ENCODE measurements at places on chromosomes 7 and 10. TPM values are rescaled to one million over a fixed set of nuclear protein-coding genes. Genes with fewer than 3 reads are reported as not detected.

DNA sequence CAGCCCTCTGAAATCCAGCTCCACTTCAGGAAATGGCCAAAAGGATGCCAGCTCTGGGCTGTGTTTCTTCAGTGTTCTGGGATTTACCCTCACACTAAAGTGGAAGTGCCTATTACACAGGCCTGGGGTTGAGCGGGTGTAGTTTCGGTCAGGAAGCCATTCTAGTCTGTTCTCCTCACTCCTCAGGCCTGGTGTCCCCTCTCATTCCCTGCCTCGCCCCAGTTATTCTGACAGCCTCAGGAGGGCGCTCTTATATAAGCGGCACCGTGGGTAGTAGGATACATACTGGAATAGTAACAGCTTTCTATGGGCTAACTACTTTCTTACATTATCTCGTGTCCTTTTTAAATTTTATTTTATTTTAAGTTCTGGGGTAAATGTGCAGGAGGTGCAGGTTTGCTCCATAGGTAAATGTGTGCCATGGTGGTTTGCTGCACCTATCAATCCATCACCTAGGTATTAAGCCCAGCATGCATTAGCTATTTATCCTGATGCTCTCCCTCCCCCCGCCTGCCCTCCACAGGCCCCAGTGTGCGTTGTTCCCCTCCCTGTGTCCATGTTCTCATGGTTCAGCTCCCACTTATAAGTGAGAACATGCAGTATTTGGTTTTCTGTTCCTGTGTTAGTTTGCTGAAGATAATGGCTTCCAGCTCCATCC lies 12.2 kb upstream of the LGI1 start:
- H3K4me1 ChIP-seq, result peaks cover 21% of the 10 kb centered on the region
- no peaks in the 10 kb centered on the region for H3K36me3 ChIP-seq
- no peak overlapping the region for H3K4me3 ChIP-seq
- peak; percentile 77 for DNase-seq

DNA sequence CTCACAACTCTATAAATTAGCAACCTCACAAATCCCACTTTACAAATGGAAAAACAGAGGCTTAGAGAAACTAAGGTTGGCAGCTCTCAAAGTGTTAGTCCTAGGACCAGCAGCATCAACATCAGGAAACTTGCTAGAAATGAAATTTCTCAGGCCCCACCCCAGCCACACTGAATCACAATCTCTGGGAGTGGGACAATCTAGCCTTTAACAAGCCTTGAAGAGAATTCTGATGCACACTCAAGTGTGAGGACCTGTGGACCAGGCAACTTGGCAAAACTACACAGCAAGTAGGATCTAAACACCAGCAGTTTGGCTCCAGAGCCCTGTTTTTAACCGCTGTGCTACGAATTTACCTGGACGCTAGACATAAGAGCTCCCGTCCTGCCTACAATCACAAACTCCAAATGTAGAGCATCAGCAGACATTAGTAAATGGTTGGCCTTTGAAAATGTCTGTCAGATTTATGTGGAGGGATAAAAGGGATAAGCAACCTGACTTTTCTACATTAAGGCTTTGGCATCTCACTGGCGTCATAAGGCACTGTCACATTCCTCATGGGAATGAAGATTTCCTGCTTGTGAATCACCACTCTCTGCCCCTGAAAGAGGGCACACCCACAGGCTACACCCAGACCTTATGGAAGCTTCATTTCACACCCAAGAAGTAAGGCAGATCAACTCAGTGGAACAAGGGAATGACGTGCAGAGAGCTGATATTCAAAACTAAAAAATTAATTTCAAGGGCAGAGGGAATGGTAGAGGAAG lies 34.5 kb downstream of the PPP1R3C start:
- no peaks in the 10 kb centered on the region for H3K36me3 ChIP-seq
- H3K27ac ChIP-seq, result no peak overlapping the region
- H3K4me3 ChIP-seq, result no peak overlapping the region
- no peaks in the 10 kb centered on the region for H3K4me1 ChIP-seq

GRCh38 chr10:45423976-45424499 lies 50.0 kb downstream of the ALOX5 start:
- H3K4me3 ChIP-seq, result no peak overlapping the region
- no peaks in the 10 kb centered on the region for H3K27me3 ChIP-seq
- H3K4me1 ChIP-seq, result no peaks in the 10 kb centered on the region
- no peak overlapping the region for H3K27ac ChIP-seq
- DNase-seq, result no peak

DNA sequence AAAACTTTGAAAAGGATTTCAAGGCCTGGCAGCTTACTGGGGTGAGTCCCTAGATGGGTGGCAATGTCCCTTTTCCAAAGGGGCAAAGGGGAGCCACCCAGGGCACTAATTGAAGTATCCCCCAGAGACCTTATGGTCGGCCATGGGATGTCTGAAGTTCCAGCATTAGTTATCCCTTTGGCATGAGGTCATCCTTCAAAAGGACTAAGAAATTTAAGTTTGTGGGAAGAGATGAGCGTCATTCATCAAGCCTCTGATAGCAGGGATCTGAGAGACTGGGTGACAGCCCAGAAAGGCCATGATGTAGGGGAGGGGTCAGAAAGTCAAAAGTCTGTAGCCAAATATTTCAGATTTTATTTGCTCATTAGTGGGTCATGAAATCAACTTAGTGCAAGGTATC lies 195.3 kb downstream of the ZNF438 start:
- no peak overlapping the region for H3K27ac ChIP-seq
- H3K36me3 ChIP-seq, result no peaks in the 10 kb centered on the region
- no peak for DNase-seq
- peaks cover 2% of the 10 kb centered on the region for H3K4me1 ChIP-seq
- no peaks in the 10 kb centered on the region for H3K27me3 ChIP-seq

DNA sequence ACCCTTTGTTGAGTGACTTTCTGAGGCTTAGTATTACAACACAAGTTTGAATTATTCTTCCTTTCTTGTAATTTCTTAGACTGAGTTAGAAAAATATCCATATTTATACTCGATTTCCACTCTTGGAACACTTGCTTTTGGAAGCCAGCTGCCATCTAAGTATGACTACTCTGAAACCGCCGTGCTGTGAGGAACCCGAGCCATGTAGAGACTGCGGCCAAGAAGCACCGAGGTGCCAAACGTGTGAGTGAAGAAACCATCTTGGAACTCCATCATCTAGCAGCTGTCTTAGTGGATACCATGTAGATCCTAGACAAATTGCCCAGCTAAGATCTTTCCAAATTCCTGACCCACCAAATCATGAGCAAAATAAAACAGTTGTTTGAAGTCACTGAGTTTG lies 49.7 kb upstream of the PRKAR2B start:
- no peaks in the 10 kb centered on the region for H3K4me1 ChIP-seq
- no peaks in the 10 kb centered on the region for H3K36me3 ChIP-seq
- no peak overlapping the region for H3K27ac ChIP-seq
- no peaks in the 10 kb centered on the region for H3K27me3 ChIP-seq
- no peak overlapping the region for H3K4me3 ChIP-seq

DNA sequence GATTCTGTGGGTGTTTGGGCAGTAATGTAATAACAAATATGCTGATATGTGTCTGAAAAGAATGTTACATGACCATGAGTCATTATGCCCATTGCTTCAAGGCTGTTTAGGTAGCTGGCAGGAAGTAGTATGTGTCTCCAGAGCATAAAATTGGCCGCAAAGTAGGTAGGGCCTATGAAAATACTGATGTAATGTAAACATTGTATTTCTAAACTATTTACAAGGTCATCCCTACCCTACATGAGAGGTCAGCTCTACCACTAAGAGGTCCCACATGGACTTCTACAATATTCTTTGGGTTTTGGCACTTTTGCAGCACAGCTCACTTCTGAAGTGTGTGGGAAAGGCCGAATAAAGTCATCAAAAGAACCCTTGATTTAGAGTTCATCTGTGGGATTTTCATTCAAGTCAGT lies 301.9 kb downstream of the AHR start:
- DNase-seq, result no peak
- H3K36me3 ChIP-seq, result no peaks in the 10 kb centered on the region
- no peak overlapping the region for H3K4me3 ChIP-seq
- H3K27me3 ChIP-seq, result no peaks in the 10 kb centered on the region
- no peaks in the 10 kb centered on the region for H3K4me1 ChIP-seq

DNA sequence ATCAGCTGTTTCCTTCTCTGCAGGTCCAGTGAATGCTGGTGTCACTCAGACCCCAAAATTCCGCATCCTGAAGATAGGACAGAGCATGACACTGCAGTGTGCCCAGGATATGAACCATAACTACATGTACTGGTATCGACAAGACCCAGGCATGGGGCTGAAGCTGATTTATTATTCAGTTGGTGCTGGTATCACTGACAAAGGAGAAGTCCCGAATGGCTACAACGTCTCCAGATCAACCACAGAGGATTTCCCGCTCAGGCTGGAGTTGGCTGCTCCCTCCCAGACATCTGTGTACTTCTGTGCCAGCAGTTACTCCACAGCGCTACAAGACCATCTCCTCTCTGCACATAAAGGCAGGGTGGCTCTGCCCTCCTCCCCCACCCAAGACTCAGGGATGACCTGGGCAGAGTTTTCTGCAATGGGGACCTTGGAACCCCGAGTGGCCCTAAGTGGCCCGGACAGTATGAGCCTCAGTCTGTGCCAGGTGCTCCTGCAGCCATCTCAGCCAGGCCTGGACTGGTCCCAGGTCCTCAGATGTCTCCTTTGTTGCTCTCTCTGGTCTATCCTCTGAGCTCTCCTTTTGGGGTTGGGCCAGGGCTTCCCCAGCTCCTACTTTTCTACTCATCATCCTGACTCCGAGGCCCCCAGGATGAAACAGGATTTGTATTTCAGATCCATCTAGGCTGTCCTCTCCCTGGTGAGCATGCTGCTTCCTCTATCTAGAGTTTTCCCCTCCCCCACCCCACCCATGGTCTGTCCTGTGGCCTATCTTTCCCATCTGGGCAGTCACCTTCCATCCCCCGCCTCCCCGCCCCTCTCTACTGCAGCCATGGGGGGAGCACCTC lies 212.1 kb upstream of the PRSS58 start:
- H3K4me1 ChIP-seq, result no peaks in the 10 kb centered on the region
- no peak for DNase-seq
- H3K4me3 ChIP-seq, result no peak overlapping the region
- no peaks in the 10 kb centered on the region for H3K27me3 ChIP-seq
- H3K27ac ChIP-seq, result no peak overlapping the region

- H3K36me3 ChIP-seq, result no peaks in the 10 kb centered on the region
- DNase-seq, result no peak
- H3K27me3 ChIP-seq, result no peaks in the 10 kb centered on the region
- no peak within 1 kb of the TSS for H3K27ac ChIP-seq
- H3K4me1 ChIP-seq, result peaks cover 14% of the 10 kb centered on the region
These were observed at the start of gene AKR1B15 for GRCh38 chr7:134548877-134549276. Gene AKR1B15 (plus strand): TSS chr7:134549110. CDS start chr7:134564620, 15,510 bp downstream.

DNA sequence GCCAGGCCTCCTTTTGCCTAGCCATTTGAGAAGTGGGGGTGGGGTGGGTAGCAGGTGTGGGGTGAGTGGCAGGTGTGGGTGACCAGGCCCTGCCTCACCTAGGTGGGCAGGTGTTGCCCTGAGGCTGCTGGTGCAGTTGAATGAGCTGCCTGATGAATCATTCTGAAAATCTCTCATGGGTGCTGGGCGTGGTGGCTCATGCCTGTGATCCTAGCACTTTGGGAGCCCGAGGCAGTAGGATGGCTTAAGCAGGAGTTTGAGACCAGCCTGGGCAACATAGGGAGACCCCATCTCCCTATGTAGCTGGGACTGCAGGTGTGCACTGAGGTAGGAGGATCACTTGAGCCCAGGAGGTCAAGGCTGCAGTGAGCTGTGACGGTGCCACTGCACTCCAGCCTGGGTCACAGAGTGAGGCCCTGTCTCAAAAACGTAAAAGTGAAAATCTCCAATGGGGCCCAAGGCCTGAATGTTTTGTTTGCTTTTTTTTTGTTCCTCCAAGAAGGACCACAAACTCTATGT lies 17.7 kb downstream of the TSPAN14 start:
- H3K4me3 ChIP-seq, result no peak overlapping the region
- H3K27ac ChIP-seq, result no peak overlapping the region
- peaks cover 5% of the 10 kb centered on the region for H3K27me3 ChIP-seq
- H3K36me3 ChIP-seq, result no peaks in the 10 kb centered on the region
- no peak for DNase-seq

GRCh38 chr10:85558533-85558932 lies 808.1 kb downstream of the GRID1 start:
- H3K27me3 ChIP-seq, result no peaks in the 10 kb centered on the region
- H3K36me3 ChIP-seq, result no peaks in the 10 kb centered on the region
- no peaks in the 10 kb centered on the region for H3K4me1 ChIP-seq
- H3K27ac ChIP-seq, result no peak overlapping the region
- DNase-seq, result no peak
- H3K4me3 ChIP-seq, result no peak overlapping the region

INHBA gene
- total RNA-seq, result 2.7 TPM

PGAM2 gene
- total RNA-seq, result 1.4 TPM

DNA sequence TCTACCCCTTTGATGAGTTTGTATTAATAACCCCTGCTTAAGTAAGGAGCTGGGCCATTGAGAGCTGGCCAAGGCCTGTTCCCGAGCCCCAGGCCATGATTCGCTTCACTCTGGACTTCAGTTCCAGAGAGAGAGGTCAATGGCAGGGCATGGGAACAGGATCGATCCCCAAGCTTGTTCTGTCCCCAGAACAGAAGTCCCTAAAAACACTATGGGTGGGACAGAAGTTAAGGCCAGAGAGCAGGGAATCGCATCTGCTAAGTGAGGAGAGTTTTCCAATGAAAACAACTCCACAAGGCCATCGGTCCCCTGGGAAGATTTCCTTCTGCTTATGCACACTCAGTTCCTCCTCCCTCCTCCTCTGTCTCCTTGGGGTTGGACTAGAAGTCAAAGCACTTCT lies 159.6 kb downstream of the LSM5 start:
- no peak overlapping the region for H3K4me3 ChIP-seq
- DNase-seq, result no peak
- H3K4me1 ChIP-seq, result no peaks in the 10 kb centered on the region
- no peaks in the 10 kb centered on the region for H3K27me3 ChIP-seq

DNA sequence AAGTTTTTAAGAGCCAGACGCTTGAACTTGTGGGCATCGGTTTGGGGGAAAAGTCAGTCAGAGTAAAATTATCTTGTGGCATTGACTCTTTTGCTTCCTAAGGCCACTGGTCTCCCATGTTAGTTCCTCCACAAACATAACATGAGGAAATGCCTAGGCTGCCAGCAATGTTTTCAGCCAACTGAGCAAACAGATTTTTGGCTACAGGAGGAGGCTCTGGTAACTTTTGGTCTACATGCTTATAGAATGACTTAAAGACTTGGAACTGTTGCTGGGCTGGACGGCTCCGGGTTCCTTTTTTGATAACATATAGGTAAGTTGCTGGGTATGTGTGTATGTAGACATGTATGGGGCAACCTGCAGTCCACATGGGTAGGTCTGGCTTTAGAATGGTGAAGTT lies 9.6 kb upstream of the ZNF239 start:
- no peak overlapping the region for H3K27ac ChIP-seq
- H3K27me3 ChIP-seq, result no peaks in the 10 kb centered on the region
- H3K4me1 ChIP-seq, result no peaks in the 10 kb centered on the region
- no peak for DNase-seq
- no peaks in the 10 kb centered on the region for H3K36me3 ChIP-seq

LRIT1 gene
- total RNA-seq, result not detected

- H3K4me1 ChIP-seq, result peaks cover 20% of the 10 kb centered on the region
- H3K36me3 ChIP-seq, result no peaks in the 10 kb centered on the region
- no peak overlapping the region for H3K4me3 ChIP-seq
These were observed 227.4 kb upstream of the PPP2R2D start for GRCh38 chr10:131673396-131673795.

IQUB gene
- total RNA-seq, result 0.96 TPM

VOPP1 gene
- total RNA-seq, result 82.7 TPM
